ENCODE measurements at places on chromosomes 12 and 14.

DNA sequence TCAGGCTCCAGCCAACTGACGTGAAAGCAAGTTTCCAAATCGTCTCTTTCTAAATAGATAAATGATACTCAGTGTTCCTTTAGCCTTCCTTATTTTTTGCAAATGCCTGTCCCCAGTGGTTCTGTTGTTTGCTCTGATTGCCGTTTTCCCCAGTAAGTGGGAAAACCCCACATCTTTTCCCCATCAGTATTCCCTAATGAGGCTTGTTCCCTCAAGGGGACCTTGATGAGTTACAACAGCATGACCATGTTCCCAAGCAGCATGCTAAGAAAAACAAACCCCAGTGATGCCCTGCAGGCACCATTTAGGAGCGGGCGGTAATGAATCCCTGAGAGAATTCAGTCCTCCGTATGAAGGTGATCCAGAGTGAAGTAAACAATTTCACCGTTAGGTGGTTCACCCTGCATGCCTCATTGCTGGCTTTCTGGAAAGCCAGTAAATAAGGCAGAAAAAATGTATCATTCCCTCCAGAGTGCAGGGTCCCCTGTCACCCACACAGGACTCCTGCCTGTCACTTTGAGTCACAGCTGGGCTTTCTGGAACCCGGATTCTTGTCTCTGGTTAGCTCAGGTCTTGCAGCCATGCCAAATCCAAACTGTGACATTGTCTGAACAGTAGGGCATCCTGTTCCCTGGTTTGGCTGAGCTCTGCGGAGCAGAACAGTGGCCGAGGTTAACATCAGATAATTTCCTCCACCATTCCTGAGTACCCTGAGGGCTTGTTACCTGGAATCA, 222.6 kb downstream of the RGS6 start:
- ATAC-seq: no peak

DNA sequence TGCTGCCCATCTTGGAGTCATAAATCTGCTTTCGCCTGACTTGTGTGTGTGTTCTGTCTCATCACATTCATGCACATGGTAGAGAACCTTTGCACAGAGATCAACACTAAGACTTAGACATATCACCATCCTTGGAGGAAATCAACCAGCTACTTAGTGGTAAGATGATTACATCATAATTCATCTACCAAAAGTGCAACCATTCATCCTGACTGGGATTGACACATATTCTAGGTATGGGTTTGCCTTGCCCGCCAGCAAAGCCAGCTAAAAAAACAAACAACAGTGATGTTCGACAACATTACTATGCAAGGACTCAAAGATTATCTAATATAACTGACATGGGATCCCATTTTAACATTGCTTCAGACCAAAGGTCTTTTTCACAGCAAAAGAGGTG, 228.7 kb downstream of the NUAK1 start:
- no peak for ATAC-seq

- no peak for ATAC-seq
These were observed 13.0 kb downstream of the KRT7 start for GRCh38 chr12:52245962-52246569.

DNA sequence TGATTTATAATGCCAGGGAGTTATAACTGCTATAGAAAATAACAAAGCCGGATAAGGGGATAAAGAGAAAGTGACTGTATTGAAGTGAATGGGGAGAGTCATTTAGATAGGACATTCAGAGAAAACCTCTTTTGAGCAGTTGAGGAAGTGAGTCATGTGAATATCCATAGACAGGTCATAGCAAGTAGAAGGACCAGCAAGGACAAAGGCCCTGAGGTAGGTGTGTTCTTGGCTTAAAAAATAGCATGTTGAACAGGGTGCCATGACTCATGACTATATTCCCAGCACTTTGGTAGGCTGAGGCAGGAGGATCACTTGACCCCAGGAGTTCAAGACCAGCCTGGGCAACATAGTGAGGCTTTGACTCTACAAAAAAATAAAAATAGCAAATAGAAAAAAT, 51.5 kb upstream of the RAP1B start:
- ATAC-seq: peak; percentile 98

All from esophagus mucosa (tissue), 1 donor.